ENCODE measurements at places on chromosomes 2 and 18.

- H3K36me3 ChIP-seq, result no peaks in the 10 kb centered on the region
- H3K27ac ChIP-seq, result no peak overlapping the region
- no peak overlapping the region for H3K4me3 ChIP-seq
Measured at GRCh38 chr2:68458981-68459380, 8.1 kb downstream of the FBXO48 start.

DNA sequence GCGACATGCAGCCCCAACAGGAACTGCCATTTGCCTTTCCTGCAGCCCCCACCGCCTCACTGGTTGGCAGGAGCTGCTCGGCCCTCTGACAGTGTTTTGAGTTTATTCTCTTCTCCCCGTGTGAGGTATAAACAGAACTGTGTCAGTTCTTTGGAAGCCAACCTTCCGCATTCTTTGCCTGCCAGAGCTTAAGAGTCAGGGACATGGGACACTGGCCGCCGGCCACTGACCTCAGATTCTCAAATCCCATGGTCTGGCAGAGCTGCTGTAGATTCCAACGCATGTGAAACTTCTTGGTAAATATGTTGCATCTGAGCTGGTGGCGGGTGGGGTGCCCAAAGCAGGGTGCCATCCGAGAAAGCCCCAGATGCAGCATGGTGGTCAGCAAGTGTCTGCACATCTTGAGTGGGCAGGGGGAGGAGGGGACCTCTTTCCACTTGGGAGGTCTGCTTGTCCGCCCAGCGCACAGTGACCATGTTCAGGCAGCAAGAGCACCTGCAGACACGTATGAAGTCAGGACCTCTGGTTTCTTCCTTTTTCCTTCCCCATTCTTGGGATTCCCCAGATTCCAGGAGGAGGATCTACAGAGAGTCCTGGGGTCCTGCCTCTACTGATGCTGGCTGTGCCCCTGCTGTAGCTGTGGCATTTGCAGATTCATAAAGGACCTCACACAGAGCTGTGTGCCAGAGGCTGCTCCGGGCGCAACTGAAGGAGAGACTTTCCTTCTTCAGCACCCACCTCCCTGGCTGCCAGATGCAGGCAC, 23.8 kb downstream of the ASB18 start:
- DNase-seq, result no peak
- H3K27ac ChIP-seq, result no peak overlapping the region
- H3K4me1 ChIP-seq, result no peaks in the 10 kb centered on the region
- H3K4me3 ChIP-seq, result no peak overlapping the region
- peaks cover 21% of the 10 kb centered on the region for H3K27me3 ChIP-seq

DNA sequence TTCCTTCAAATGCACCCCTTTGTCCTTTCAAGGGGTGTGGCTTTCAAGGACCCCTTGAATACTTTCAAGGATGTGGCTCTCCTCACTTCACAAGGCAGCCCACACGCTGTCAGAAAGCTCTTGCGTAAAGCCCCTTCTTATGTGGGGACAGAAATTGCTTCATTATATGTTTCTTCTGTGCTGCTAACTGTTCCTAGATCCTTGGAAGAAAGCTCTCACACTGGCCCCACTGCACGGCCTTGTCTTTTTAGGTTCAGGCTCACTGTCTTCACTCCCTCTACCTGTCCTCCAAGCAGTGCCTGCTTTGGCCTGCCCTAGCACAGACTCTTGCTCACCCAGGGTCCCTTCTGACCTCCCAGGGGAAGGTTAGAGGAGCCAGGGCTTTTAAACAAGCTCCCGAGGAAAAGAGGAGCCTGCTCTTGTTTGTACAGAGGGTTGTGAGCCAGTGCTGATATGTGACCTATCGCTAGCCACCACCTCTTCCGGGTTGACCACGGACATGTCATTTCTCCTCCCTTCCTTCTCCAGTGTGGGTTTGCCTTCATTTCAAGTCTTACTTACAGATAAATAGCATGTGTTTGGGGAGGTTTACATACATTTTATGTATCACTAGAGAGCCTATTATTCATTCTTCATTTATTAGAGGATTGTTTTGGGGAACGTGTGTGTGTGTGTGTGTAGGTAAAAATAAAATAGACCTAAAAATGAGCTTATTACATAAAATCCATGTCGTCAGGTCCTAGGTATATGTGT, 94.7 kb downstream of the RTN4 start:
- no peaks in the 10 kb centered on the region for H3K36me3 ChIP-seq
- no peak overlapping the region for H3K27ac ChIP-seq
- no peak for DNase-seq
- peaks cover 16% of the 10 kb centered on the region for H3K4me1 ChIP-seq
- H3K27me3 ChIP-seq, result no peaks in the 10 kb centered on the region

DNA sequence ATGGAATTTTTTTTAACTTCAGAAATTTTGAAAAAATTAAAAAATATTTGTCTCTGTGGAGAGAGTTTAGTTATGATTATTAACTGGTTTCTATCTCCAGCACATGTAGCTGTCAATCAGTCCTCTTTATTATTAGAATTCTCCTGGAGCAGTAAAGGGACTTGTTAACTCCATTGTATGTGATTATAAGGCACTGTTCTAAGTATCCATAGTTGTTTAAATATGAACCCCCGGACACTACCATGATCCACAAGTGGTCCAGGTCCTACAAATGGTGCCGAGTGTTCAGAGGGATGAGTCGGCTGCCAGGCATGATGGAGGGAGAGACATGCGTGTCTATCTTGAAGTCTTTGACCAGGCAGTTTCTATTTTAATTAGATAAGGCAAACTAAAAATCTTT, 492 bp downstream of the CHRNA1 start:
- DNase-seq, result no peak
- no peak overlapping the region for H3K27ac ChIP-seq
- peaks cover 9% of the 10 kb centered on the region for H3K4me1 ChIP-seq

All from activated T-helper 1 cell treated with anti-CD3 and anti-CD28 coated beads, Interleukin-12 subunit alpha, Interleukin-12 subunit beta, Interleukin-2, Interleukin-4 antibody, amounts not matched to agents 30 ng/mL and 10 ng/mL and 1 ng/mL, durations not matched to agents 14 hours and 24 hours and 36 hours (primary cell).